ENCODE measurements at places on chromosomes 12 and 14.

DNA sequence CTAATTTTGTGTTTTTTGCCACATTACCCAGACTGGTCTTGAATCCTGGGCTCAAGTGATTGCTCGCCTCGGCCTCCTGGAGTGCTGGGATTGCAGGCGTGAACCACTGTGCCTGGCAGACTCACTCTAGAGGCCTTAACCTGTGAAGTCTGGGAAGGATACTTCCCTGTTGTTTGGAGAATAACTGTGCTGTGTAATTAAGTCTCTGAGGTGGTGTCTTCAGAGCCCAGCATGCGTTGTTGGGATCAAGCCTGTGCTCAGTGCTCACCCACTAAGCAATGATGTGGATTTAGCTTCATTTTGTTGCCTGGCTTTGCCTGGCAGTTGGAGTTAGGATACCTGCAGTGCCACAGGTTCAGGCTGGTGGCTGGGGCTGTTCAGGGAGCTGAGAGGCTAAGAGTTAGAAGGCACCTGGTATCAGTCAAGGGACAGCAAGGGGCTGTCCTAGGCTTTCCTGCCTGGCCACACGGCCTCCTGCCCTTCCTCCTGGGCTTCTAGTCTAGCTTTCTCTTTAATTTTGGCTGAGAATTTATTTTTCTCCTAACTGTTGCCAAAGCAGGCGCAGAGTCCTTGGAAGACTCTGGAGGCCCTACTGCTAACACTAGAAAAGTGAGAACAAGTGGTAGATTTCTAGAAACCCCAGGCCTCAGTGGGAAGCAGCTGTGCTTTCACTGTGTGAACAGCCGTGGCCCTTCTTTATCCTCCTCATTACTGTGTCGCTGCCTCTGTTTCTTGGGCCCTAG is 38.5 kb downstream of the EP400 start:
- no peak for DNase-seq

DNA sequence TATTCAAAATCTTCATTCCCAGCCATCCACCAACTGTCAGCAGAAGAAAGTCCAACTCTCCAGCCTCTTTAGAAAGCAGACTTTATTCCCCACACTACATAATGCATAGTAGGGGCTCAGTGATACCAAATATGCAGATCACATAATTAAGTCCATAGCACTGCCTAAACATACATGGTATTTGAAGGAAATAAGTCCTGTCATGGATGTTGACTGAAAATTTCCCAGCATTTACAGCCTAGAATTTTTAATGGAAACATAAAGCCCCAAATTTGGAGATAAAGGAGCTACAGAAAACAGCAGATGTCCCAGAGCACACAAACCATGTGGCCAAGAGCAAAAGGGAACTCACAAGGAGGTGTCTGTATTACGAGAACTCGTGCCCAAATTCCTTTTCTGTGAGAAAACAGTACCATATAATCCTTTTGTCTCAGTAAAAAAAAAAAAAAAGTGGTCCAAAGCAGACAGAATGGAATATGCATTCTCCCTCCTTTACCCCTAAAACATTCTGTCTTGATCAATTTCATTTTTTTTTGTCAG is 920.5 kb downstream of the NRXN3 start:
- no peak for DNase-seq

DNA sequence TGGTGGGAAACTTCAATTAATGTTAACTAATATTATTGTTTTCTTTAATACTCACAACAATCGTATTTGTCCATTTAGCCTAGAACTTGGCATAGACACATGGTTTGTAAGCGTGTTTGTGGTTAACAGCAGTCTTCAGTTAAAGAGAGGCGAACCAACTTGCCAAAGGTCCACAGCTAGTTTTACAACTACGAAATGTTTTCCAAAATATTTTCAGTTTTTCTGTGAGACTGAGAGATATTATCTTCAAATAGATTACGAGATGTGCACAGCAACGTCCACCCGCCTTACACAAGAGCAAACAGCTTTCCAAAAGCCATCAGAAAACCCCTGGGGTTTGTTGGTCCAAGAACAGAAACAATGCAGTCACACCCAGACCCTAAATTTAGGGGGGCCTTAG is 58.6 kb upstream of the RASSF3 start:
- no peak for DNase-seq

DNA sequence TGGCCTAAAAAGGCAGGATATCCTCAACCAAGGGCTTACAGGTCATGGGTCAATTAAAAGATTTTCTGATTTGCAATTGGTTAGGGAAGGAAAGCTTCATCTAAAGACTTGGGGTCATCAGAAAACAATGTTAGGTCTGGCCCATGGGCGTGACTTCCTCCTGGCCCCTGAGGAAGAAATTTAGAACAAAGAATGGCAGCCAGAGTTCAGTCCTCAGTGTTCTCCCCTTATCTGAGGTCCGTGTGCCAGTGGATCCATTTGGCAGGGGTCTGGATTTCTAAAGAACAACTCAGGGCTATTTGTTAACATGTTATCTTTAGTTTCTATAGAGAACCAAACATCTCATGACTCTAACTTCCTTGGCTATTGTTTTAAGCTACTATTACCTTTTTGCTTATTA is 27.8 kb upstream of the NFYB start:
- no peak for DNase-seq

DNA sequence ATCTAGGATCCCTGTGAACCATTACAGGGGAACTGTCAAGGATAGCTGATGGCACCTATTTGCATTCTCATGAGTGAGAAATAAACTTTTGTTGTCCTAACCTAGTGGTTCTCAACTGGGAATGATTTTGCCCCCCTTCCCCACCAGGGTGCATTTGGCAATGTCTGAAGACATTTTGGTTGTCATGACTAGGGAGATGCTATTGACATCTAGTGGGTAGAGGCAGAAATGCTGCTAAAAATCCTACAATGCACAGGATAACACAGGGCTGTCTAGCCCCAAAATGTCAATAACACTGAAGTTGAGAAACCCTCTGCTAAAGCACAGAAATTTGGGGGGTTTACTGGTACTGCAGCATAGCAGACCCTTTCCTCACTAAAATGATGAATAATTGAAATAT is 140.9 kb upstream of the SRRM4 start:
- DNase-seq = no peak

GRCh38 chr12:60279221-60279620 is 683.4 kb downstream of the SLC16A7 start:
- DNase-seq = no peak

DNA sequence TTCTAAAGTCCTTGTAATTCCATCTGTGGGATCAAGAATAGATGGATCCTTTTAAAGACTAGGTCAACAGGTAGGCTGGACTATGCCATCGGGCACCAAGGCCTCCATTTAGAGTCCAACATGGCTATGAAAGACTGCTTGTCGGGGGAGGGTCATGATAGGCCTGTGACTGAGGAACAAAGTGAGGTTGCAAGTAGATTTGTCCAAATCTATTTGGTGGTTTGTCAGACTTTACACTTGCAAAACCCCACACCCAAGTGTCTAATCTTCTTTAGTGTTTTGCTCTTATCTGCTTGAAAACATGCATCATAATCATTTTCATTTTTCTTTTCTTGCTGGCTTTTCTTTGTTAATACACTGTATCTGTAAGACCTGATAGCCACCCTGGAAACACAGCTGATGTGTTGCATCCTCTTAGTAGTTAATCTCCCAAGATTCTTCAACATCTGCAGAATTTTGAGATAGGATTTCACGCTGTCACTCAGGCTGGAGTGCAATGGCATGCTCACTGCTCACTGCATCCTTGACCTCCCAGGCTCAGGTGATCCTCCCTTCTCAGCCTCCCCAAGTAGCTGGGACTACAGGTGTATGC is 50.3 kb downstream of the TDP1 start:
- no peak for DNase-seq

DNA sequence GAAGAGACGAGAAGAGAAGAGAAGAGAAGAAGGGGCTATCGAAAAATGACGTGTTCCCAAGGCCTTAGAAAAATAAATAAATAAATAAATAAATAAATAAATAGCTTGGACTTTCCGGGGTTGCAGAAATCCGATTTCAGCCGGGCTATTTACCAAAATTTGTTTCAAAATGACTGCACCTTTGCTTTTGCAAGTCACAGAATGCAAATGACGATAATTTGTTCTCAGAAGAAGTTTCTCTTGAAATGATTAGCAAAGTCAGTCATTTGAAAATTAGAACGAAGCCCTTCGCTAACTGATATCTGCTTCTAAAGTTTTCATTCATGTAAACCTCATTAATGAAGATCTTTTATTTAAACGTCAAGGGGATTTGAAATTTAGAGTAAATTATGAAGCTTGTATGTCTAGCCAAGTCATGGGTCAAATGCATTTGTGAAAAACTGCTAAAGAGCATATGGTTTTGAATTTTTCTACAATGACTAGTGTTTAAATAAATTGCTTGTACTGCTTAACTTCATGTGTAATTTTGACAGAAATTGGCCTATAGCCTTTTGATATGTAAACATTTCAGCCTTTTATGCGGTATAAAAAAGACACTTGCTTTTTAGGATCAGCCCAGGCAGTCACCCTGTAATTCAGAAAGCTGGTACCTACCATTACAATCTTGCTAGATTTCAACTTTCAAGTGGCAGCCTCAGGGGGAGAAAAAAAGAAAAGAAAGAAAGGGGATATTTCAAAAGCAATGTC is 4.6 kb upstream of the GSC start:
- DNase-seq = no peak

DNA sequence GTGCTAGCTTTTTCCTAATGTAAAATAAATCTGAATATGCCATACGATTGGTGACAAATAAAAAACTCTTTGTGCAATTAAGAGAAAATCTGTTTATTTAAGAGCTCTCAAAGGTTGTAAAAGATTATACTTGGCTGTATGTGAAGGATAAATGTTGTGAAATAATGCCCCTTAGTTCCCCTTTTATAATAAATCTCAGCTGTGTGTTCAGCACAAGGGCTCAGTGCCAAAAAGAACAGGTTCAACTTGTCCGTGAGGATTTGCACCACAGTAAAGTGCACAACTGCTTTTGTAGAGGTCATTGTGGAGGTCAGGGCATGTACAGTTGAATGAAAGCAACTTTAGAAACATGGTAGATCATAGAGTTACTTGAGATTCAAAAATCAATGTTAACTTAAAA is 118.6 kb downstream of the TRMT5 start:
- no peak for DNase-seq

DNA sequence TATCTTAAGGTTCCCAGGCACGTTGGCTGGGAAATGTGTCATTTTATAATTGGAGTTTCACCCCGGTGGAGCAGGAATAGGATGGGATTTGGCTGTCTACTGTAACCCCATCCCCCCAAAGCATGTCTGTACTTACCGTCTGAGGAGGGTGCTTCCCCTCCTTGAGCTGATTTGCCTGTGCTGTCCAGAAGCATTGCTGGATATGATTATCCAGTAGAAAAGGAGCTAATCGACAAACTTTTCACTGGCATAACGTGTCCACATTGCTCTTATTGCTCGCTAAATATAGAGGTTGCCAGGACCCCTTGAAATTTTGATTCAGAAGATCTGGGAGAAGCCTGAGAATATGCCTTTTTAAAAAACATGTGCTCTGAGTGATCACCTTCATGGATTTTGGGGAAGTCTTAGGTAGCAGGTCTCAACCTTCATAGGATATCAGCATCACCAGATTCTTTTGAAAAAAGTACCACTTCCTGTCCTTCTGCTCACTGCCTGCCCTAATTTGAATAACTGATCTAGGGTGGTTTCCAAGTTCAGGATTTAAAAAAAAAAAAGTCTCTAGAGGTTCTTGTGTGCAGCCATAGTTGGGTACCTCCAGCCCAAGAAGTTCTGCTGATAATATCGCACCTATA is 80.4 kb upstream of the KCNA1 start:
- DNase-seq = no peak

DNA sequence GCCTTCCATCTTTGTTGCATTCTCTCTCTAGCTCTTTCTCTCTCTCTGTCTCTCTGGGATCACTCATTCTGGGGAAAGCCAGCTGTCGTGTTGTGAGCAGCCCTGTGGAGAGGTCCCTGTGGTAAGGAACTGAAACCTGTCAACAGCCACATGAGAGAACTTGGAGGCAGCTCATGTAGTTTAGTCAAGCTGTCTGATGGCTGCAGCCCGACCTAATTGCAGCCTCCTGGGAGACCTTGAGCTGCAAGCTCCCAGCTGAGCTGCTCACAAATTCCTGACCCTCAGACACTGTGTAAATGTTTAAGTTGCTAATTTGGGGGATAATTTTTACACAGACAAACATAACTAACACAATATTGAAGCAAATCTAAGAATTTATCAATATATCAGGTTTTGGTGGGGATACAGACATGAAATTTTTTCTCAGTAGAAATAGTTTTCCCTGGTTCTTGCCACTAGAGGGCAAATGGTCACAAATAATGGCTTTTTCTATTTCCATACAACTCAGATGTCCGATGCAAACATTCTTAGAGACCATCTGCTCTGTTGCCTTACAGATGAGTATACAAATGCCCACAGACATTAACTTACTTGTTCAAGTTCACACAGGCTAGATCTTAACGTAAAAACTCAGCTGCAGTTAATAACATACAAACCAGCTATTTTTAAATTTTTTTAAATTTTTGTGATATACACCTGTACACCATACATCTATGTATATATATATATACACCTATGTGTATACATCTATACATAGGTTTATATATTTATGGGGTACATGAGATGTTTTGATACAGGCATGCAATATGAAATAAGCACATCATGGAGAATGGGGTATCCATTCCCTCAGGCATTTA is 15.5 kb upstream of the KRR1 start:
- DNase-seq = peak; percentile 23

- DNase-seq = no peak
Measured at GRCh38 chr12:51813931-51814310, 34.6 kb downstream of the FIGNL2 start.

DNA sequence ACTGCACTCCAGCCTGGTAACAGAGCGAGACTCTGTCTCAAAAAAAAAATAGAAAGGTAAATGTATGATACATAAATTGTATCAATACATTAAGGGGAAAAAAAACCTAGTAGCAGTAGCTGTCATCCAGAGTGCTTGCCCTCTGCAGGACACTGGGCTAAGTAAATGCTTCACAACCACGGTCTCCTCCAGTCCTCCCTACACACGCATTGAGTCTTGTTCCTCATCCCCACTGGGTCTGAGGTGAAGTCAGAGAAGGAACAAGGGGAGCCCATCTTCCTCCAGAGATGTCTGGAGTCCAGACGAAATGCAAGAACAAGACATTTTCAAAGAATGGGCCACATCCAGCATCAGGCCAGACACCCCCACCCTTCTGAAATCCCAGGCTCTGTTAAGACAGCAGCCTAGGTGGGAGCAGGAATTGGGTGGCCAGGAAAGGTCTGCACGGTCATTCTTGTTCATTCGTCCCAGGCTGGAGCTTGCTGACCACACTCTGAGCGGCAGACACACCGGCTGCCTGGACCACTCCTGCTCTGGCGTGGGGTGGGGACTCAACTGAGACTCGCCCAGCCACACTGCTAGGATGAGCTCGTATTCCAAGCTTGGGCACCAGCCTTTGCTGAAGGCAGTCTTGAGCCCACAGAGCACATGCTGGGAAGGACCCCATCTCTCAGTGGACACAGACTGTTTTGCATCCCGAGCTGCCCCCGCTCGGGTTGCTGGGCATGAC is 45.5 kb downstream of the CHGA start:
- DNase-seq = no peak

All from kidney epithelial cell (primary cell).